ENCODE measurements at places on chromosomes 7 and 10.

GRCh38 chr10:85926986-85927385, 439.6 kb downstream of the GRID1 start:
- no peak for DNase-seq

- DNase-seq = peak; percentile 3
Measured at GRCh38 chr10:38093816-38094157, 350 bp upstream of the ZNF37A start.

- no peak for DNase-seq
Measured at GRCh38 chr10:132105302-132105995, 39.7 kb downstream of the JAKMIP3 start.

- no peak for DNase-seq
Measured at GRCh38 chr7:21462081-21462480, 34.2 kb downstream of the SP4 start.

DNA sequence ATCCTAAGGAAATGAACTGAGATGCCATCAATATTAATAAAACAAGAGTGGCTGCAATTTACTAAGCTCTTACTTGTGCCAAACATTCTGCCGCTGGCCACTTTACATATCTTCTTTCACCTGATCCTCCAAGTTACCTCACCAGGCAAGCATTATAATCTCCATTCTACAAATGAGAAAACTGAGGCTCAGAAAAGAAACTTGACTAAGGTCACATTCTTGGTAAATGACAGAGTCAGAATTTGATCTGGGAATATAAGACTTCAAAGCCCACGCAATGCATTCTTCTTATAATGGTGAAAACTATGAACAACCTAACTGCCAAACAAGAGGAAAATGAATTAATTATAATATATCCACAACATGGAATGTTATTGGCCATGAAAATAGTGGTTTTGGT, 46.1 kb upstream of the SMNDC1 start:
- no peak for DNase-seq

DNA sequence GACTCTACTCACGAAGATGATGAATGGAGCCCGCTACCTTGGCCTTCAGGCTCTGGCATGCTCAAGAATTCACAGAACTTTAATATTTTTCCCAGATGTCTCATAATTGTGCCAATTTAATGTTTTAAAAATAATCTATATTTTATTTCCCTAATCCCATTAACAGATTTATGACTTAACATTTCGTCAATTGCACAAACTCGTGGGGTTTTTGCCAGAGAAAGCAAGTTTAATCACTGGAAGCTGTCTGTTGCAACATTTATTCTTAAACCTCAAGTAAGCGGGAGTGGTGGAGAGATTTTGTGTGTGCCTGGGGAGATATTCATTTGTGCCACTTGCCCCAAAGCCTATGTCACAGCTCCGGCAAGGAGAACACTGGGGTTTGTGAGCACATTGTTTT, 117.9 kb downstream of the TEX36 start:
- no peak for DNase-seq

Measured in neuronal stem cell (in vitro differentiated cells).